ENCODE measurements at places on chromosomes 1 and 21.

- no peak for DNase-seq
These were observed 4.0 kb downstream of the SLC30A10 start for GRCh38 chr1:219924342-219924741.

- DNase-seq = peak; percentile 17
These were observed 116.1 kb downstream of the SPATA17 start for GRCh38 chr1:217747156-217747769.

DNA sequence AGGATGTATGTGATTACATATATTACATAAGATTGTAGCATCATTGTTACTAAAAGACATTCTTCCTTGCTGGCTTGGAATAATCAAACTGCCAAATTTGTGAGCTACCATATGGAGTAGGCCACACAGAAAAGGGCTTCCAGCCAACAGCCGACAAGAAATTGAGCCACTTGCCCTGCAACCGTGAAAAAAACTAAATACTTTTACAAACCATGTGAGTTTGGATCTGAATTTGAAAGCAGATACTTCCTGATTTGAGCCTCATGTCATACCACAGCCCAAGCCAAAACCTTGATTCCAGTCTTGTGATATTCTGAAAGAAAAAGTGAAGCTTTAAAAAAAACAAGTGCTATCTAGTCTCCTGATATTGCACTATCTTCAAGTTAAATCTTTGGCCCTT lies 55.6 kb upstream of the PRMT6 start:
- DNase-seq = no peak

- DNase-seq = no peak
These were observed 107.5 kb upstream of the TNFSF4 start for GRCh38 chr1:173314656-173315055.

DNA sequence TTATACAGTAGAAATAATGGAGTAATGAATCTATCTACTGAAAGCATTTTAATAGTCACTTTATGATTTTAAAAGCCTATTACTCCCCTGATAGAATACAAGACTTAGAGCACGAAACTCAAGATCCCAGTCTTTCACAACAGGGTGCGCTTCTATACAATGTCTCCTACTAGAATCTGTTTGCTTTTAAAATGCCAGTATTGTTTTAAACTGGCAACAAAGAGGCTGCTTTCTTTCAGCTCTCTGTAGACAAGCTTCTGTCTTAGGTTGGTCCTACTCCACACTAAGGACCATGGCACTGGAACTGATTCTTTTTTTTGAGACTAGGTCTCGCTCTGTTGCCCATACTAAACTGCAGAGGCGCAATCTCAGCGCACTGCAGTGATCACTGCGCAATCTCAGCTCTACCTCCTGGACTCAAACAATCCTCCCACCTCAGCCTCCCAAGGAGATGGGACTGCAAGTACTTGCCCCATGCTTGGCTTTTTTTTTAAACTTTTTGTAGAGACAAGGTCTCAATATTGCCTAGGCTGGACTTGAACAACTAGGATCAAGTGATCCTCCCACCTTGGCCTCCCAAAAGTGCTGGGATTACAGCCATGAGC lies 4.8 kb downstream of the DCAF8 start:
- no peak for DNase-seq

- DNase-seq = no peak
These were observed 50.1 kb downstream of the RASAL2 start for GRCh38 chr1:178143730-178144690.

- no peak for DNase-seq
These were observed 737.4 kb upstream of the ZP4 start for GRCh38 chr1:238628110-238628509.

DNA sequence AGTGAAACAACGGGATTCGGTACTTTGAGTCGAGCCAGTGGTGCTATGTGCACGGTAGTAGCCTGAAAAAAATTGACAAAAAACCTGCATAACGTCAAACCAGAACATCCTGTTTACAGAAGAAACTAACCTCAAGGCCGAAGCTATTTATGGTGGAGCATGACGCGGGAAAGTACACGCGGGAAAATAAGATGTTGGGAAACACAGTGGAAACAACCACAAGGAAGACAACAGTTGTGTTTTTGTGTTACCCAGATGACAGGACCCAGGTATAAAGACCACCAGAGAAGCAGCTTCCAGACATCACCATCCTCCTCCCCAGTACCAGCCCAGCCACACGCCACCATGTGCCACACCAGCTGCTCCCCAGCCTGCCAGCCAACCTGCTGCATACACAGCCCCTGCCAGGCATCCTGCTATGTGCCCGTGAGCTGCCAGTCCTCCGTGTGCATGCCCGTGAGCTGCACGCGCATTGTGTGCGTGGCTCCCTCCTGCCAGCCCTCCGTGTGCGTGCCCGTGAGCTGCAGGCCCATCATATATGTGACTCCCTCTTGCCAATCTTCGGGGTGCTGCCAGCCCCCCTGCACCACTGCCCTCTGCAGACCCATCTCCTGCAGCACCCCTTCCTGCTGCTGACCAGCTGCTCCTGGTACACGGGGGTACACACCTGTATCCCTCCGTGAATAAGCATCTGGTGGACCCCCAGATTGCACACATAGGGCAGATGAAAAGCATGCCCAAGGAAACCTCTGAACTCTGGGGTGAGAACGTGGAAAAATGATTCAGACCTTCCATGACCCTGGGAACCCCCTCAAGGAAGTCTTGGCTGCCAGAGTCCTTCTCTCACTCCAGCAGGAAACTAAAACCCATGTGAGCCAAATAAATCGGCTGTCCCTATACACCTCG lies at the start of gene KRTAP12-3:
TSS of gene KRTAP12-3 (plus strand) at position 298 of the 906 bp plus-strand sequence. CDS start at position 346, 48 bp downstream.
- DNase-seq = no peak

GRCh38 chr1:87940421-87940820 lies 611.7 kb downstream of the LMO4 start:
- DNase-seq = no peak

- no peak for DNase-seq
These were observed 10.4 kb upstream of the PTPRF start for GRCh38 chr1:43520100-43520778.

DNA sequence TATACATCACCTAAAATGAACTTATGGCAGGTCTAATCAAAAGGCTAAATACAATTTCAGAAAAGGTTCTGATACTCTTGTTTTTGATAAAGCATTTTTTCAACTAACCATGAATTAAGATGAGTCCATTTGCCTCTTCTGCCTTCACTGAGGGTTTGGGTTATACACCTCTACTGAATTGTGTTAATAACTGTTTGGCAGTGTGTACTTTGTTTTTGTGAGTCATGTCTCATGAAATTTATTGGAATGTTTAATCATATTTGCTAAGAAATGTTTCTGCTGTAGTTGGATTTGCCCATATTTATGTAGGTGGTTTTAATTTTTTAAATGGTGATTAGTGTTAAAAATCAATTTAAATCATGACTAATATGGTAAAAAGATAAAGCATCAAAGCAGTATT lies 190.5 kb downstream of the HS2ST1 start:
- DNase-seq = no peak

GRCh38 chr1:153773096-153773921 lies 1.9 kb upstream of the SLC27A3 start:
- DNase-seq = no peak

DNA sequence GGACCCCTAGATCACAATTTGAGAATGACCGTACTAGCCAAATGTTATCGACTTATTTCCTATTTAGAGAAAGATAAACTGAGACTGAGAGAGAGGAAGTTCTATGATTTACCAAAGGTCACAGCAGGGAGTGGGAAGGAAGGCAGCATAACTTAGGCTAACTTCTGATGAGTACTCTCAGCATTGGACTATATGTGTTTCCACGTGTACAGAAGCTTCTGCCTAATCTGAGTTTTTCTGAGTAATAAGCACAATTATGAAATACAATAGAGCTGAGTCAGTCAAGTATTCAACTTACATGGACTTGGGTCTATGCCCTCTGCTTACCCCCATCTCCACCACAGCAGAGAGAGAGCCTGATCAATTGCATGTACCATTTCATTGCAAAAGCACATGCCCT lies 88.1 kb upstream of the HIVEP3 start:
- DNase-seq = peak; percentile 28

- no peak for DNase-seq
These were observed 107.0 kb downstream of the SLC5A9 start for GRCh38 chr1:48329486-48329885.

GRCh38 chr1:87684713-87685205 lies 356.1 kb downstream of the LMO4 start:
- no peak for DNase-seq

DNA sequence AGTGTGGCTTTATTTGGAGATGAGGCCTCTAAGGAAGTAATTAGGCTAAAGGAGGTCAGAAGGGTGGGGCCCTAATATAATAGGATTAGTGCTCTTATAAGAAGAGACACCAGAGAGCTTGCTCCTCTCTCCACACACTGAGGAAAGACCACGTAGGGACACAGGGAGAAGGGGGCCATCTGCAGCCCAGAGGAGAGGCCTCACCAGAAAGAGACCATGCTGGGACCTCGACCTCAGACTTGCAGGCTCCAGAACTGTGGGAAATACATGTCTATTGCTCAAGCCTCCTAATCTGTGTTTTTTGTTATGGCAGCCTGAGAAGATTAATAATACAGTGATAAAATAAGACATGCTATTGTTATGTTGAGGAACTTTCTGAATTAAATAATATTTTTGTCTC lies 8.3 kb downstream of the RCAN1 start:
- no peak for DNase-seq

DNA sequence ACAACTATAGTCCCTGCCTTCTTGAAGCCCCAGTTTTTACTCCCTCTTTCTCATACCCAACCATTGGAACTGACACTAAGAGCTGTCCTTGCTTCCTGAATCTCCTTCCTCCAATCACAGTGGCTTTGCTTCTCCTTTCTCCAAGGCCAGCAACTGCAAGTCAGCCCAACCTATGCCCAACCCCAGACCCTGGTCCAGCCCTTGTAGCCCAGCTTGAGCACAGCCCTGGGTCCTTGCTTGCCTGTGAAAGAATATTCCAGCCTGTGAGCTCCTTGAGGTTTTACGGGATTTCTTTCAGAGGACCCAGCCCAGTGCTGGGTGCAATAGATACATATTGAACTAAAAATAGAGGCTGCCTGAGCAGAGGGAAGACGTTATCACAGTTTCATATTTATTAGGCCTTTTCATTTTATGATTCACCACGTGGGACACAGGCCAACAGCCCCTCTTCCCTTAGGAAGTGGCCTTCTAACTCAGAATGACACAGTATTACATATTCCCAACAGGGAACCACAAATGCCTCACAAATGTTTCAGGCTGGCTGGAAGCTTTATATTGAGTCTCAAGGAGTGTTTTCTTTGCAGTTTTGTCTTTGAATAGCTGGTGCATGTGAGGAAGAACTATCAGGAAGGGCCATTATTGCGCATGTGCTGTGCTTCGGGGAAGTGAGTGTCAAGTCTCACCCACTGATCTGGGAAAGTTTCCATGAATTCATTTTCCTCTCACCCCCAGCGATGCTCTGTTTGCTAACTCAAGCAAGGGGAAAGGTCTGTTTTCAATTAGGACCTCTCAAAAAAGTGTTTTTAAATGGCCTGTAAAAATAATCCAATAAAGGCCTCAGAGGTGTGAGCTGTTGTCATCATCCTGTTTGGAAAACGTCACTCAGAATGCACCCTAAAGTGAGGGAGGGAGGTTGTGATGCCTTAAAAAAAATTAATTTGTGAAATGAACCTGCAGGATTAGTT lies 92.3 kb upstream of the NFIA start:
- DNase-seq = peak; percentile 86

DNA sequence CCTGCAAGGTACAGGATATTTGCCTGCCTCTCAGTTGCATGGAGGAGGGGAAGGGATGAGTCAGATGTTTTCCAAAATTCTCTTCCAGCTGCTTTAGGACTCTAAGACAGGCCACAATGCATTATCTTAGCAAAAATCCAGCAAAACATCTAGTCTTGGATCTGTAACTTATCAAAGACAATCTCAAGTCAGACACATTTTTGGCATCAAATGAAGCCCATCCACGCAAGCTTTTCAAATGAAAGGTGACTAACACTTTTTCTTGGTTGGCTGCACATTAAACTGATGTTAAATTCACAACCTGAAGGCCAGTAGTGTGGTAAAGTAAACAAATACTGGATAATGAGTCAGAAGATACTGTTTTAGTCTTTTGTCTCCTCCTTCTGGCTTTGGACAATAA lies 21.3 kb downstream of the FAM78B start:
- no peak for DNase-seq

GRCh38 chr1:208465786-208466590 lies 221.8 kb upstream of the PLXNA2 start:
- no peak for DNase-seq

DNA sequence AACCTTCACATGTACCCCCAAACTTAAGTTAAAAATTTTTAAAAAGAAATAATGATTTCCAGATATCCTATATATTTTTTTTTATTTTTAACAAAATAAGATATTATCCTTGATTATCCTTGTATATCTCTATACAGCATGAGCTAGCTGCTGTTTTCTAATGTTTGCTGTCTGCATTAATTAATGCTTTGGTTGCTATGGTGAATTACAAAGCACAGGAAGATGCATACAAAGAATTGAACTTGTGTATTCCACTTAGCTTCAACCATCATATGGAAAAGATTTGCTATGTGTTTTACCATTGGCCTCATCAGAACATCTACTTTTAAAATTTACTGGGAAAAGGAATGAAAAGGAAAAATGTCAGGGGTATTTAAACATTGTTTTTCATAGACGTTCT lies 35.4 kb downstream of the VPS45 start:
- DNase-seq = no peak

DNA sequence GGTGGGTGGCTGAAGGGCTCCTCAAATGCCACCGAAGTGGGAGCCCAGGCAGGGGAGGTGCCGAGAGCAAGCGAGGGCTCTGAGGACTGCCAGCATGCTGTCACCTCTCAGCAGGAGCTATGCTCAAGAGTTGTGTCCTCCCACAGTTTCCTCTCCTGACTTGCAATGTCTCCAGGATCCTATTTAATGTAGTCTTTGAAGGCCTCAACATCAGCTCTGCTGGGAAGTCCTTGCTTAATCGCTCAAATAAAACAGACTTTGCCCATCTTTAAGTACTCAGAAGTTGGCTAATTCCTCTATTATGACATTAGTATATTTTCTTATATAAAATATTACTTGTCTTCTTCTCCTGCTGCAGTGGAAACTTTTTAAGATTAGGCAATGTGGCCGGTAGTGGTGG lies 154.2 kb upstream of the NRIP1 start:
- no peak for DNase-seq

GRCh38 chr1:157585984-157586383 lies 11.9 kb downstream of the FCRL4 start:
- DNase-seq = no peak

- no peak for DNase-seq
These were observed 12.5 kb downstream of the SERINC2 start for GRCh38 chr1:31425301-31426081.

GRCh38 chr1:99957818-99958217 lies 12.0 kb upstream of the SLC35A3 start:
- DNase-seq = no peak

GRCh38 chr1:210731193-210731592 lies 402.5 kb downstream of the HHAT start:
- no peak for DNase-seq

GRCh38 chr1:203084588-203085527 lies 954 bp downstream of the MYOG start:
- DNase-seq = no peak

DNA sequence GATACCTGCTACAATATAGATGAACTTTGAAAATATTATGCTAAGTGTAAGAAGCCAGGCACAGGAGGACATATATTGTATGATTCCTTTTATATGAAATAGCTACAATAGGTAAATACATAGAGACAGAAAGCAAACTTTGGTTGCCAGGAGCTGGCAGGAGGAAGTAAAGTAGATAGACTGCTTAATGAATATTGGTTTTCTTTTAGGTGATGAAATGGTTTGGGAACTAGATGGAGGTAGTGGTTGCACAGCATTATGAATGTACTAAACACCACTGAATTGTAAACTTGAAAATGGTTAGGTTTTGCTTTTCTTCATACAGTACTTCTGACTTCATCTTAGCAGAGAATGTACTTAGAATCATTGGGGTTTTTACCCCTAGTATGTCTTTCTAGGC lies 21.5 kb downstream of the ABCB10 start:
- no peak for DNase-seq

Data from AG09309 (cell line).